ENCODE measurements at places on chromosomes 3 and 15.
A peak's percentile ranks its signal among the peaks of the same experiment; 100 is the strongest.

GRCh38 chr15:57902155-57902554 is 163.4 kb downstream of the ALDH1A2 start:
- DNase-seq = no peak

GRCh38 chr3:105714453-105714852 is 154.4 kb downstream of the CBLB start:
- no peak for DNase-seq

GRCh38 chr3:39104961-39105686 is 2.3 kb downstream of the GORASP1 start:
- DNase-seq = peak; percentile 47

- DNase-seq = no peak
Observed at GRCh38 chr3:144341471-144341870, 369.8 kb downstream of the DIPK2A start.

DNA sequence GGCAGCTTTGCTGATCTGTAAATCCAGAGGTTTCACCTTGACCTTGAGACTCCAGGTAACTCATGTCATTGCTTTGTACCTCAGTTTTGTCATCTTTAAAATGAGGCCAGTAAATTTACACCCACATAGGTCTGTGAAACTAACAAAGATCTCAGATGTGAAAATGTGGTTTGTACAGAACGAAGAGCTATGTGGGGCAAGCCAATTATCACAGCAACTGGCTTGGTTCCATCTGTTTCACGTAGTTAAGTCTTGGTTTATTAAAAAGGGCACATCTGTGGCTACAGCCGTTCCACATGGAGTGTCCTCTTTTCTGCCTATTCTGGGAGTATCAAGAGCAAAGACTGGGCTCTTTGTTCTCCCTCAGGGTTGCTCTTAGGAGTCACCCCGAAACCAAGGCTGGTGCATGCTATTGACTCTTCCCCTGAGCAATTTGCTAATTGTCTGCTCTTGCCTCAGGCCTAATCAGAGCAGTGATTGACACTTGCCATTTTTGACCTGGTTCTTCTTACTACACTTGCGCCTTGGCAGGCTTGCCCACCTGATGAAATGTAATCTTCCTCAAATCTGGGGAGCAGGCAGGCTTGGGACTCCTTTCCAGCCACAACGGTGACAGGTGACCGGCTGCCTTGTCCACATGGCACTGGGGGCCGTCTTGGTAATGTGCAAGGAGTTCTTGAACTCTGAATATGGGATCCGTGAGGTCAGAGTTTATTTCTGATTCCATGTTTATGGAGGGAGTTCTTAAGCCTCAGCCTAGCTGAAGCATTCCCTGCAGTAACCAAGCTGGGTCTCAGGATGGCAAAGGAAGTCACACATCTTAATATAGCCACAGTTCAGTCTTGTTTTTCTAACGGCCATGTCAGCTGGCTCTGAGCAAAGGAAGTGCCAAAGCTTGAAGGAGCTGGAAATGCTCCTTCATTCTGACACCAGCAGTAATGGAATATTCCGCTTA is 40.1 kb downstream of the EAF1 start:
- DNase-seq = no peak

GRCh38 chr3:44510000-44510368 is 32.5 kb upstream of the ZNF445 start:
- DNase-seq = peak; percentile 12

DNA sequence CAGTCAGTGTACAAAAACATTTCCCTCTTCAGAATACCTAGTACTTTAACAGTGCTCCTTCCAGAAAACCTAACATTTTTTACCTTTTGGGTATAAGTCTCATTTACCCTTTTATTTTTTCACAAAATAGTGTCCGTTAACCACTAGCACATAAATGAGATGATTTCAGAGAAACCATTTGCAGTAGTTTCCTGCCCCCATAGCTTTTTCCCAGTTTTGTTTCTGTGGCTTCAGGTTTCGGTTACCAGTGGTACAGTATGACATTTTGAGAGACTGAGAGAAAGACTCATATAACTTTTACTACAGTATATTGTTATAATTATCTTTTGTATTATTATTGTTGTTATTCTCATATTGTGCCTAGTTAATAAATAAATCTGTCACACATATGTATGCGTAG is 6.2 kb upstream of the RBMS3 start:
- DNase-seq = no peak

DNA sequence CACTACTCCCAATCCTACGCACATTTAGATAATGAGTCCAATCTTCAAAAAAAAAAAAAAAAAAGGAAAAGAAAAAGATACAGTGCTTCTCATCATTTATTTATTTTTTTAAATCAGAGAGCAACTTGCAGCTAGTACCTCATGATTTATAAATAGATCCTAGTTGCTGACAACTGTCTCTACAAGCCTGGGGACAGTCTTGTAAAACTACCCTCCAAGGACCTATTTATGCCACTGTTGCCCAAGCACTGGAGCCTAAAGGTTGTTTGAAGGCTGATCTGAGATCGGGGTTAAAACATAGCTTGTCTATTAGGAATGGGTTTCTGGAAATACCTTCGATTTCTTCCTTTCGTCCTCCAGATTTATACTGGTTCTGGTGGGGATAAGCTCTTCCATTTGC is 14.7 kb downstream of the GABRR3 start:
- no peak for DNase-seq

DNA sequence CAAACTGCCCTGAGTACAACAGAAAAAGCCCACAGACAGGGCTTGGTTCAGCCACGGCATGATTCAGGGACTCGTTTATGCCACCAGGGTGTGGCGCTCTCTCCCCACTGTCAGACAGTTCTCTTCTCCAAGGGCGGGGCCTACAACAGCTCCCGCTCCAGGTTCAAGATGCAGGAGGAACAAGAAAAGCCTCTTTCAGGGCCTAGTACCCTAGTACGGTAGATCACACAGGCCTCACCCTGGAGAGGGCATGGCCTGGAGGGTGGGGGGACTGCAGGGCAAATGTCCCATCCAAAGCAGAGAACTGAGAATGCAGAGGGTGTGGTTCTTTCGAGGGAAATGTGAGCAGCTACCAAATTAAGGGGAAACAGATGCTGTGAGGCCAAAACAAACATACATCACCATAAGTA is 12.0 kb downstream of the MESD start:
- DNase-seq = peak; percentile 44

- DNase-seq = no peak
Observed at GRCh38 chr15:72770673-72771328, 12.8 kb downstream of the ADPGK start.

GRCh38 chr3:189602471-189602870 is 28.7 kb upstream of the TP63 start:
- DNase-seq = no peak

DNA sequence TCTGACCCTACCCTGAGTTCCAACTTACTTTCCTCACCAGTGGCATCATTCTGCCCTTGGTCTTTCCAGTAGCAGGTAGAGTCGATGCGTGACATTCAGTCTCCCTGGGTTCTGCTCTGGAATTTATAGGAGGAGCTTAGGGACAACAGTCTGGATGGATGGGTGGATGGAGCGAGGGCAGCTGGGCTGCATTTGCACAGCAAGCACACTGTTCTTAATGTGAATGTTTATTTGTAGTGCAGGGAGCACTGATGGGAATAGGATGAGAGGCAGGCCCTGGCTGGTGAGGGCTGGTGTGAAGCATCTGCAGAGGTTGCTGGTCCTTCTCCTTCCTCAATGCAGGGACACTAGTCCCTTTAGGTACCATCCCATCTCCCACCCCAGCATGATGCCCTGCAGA is 176.2 kb downstream of the EPHB1 start:
- no peak for DNase-seq

Data from CD4-positive, alpha-beta T cell treated with Interleukin-15 for 4 hours (primary cell).